ENCODE measurements at places on chromosomes 16 and 17.

GRCh38 chr16:55655381-55655896, 349 bp upstream of the SLC6A2 start:
- DNase-seq, result no peak

DNA sequence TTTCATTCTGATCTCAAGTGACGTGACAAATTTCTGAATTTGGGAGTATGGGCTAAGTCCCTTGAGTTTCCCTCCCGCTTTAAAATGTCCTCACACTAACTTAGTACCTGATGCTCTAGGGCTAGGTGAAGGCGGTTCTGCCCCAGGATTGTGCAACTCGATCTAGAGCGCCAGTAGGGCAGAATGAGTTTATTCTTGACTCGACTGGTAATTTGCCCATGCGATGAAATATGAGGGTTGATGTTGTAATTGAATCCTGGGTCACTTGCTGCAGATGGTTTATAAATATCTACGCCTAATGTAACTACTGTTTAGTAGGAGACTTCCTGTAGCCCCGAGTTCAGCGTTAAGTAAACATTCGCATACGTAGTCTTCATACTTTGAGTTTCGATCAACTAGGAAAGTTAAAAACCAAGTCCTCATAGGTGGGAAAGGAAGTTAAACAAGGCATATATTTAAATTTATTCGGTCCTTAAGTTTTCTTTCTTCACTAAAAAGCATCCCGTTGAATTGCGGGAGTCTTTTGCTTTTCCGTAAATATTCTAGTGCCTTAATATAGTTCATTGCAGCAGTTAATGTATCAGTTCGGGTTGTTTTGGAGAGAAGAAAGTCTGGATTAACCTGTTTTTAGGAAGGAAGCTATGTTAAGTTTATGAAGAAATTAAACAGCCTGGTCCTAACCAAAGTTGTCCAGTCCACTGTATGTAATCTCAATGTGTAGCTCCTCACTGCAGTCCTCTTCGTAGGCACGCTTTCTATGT, 1.6 kb downstream of the CTCF start:
- DNase-seq, result peak; percentile 45

- no peak for DNase-seq
Observed at GRCh38 chr17:1829216-1829591, 498 bp downstream of the SMYD4 start.

DNA sequence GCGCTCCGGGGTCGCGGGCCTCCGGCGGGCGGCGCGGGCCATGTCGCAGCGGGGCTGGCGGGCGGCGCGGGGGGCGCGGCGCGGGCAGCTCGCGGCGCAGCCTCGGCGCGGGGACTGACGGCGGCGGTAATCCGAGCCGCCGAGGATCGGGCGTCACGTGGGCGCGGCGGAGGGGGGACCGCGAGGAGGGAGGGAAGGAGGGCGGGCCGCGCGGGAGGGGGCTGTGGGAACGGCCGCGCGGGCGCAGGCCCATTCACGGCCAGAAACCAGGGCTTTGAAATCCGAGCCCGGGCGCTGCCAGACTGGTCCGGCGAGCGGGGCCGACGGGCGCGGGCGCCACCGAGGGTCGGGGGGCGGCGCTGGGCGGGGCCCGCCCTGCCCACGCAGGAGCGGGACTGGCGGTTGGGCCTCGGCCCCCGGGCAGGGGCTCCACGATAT, at the start of gene MTSS2:
Gene MTSS2 (minus strand): TSS at position 116 of the 438 bp plus-strand sequence. CDS start 262 bp downstream, outside the sequence.
- DNase-seq, result peak; percentile 87

- DNase-seq, result no peak
Observed at GRCh38 chr17:41986634-41987033, 20.0 kb downstream of the CNP start.

- DNase-seq, result no peak
Observed at GRCh38 chr17:39096508-39097149, 54.8 kb downstream of the PLXDC1 start.

- no peak for DNase-seq
Observed at GRCh38 chr17:46815474-46816353, 2.8 kb downstream of the WNT3 start.

GRCh38 chr17:28999206-28999605, 6.6 kb downstream of the SEZ6 start:
- no peak for DNase-seq

DNA sequence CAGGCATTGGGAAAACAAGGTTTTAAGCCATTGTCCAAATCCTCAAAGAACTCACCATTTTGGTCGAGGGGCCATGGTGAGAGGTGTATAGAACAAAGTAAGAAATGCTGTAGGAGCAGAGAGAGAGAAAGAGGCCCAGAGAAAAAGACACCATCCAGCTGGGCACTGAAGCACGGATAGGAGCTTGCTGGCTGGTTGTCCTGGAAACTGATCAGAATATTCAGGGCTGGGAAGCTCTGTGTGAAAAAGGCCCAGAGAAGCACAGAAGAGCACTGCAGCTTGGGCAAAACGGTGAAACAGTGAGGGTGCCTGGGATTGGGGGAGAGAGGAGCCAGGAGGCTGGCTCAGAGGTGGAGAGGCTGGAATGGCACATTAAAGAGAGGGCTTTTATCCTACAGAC, 16.5 kb downstream of the HS3ST3B1 start:
- DNase-seq, result no peak

DNA sequence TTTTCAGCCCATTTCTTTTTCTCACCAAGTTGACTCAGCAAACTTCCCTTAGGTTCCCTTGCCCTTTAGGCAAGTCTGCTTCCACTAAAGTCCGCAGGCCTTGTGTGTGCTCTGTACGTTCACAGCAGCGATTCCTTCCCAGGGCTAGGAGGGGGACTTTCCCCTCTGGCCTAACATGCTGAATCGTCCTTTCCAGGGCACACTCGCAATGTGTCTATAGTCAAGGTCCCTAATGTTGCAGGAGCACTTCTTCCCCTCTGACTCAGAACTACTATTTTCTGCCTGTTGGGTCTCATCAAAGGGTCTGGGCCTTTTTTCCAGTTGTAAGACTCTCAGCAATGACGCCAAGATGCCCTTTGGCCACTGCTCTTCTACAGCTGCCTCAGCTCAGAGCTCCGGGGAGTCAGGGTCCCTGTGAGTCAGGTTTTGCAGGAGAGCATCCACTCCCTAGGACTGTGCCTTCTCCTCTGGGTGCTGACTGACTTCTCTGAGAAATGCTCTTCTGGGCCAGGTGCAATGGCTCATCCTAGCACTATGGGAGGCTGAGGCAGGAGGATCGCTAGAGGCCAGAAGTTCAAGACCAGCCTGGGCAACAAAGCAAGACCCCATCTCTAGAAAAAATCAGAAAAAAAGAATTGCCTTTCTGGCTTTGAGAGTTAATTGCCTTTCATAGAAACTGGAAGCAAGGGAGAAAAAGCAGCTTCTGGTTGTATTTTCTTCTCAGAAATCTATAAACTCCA, 64.4 kb upstream of the TBX2 start:
- peak; percentile 23 for DNase-seq
